ENCODE measurements at places on chromosomes 12 and 14.

- peak; percentile 38 for DNase-seq
Observed at GRCh38 chr14:104390941-104391901, 188.3 kb upstream of the C14orf180 start.

GRCh38 chr12:16349131-16349460, 1.7 kb downstream of the MGST1 start:
- DNase-seq = peak; percentile 90

GRCh38 chr14:74954232-74954946, 1.0 kb downstream of the PGF start:
- no peak for DNase-seq

DNA sequence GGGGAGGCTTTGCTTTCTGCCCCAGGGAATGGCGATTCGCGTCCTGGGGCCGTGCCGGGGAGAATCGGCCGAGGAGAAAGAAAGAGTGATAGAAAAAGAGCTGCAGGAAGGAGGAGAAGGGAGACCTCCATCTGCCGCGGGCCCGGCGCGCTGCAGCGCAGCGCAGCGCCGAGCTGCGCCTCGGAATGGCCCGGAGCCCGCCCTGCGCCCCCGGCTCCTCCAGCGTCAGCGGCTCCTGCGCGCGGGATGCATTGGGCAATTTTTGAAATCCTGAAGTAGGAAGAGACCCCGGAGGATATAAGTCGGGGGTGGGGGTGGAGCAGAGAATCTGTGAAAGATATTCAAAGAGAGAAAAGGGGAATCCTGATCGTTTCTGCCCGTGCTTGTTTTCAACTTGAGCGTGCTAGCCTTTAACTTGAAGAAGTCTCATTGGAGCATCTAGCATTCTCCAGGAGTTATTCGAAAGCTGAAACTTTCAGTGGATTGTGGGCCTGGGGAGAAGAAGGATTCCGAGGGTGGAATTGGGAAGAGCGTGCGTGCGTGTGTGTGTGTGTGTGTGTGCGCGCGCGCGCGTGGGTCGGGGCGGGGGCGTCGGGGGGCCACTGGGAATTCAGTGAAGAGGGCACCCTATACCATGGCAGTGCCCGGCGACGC, 441 bp downstream of the PDE3A start:
- DNase-seq = no peak

- DNase-seq = no peak
Observed at GRCh38 chr14:100402631-100403030, 79.5 kb downstream of the SLC25A47 start.

GRCh38 chr12:76713986-76714385, 49.9 kb upstream of the ZDHHC17 start:
- no peak for DNase-seq

- DNase-seq = no peak
Observed at GRCh38 chr14:22152161-22152870, 436.7 kb downstream of the DAD1 start.

DNA sequence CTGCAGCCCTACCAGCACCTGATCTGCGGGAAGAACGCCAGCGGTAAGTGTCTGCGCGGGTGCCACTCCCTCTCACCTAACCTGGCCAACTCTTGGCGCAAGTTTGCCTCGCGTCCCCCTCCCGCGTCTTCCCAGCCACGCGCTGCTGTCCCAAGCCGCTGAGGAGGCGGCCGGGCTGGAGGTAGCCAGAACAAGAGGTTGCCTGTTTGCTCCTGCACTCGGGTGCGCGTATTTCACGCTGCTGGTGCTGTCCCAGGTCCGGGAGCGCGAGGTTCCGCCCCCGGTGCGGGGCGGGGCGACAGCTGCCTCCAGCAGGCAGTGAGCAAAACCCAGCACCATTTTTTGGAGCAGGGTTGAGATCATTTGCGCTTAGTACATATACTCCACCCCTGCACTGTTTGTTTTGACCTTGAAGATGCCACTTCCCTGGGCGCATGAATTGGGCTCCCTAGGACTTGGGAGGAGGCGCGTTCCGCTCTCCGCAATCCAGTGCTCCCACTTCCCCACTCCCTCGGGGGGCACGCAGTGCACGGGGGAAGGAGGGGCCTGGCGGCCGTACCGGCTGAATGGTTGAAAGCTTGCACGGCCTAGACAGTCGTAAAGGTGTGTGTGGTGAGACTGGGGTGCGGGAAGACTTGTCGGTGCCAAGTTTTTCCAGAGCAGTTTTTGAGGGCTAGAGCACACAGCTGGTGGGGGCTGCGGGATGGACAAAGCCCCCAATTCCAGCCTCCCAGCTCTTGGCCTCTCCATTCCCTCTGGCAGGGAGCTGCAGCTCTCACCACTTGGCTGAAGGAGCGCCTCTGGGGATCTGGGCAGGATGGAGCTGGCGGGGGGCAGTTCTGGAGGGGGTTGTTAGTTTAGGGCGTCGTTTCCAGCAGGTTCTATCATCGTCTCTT, 226.9 kb upstream of the CRY1 start:
- DNase-seq = no peak

- no peak for DNase-seq
Observed at GRCh38 chr12:6538420-6539313, 4.3 kb downstream of the GAPDH start.

GRCh38 chr12:69275471-69275891, 36.1 kb downstream of the CPSF6 start:
- DNase-seq = no peak

GRCh38 chr12:7099290-7099996, 7.2 kb upstream of the C1R start:
- no peak for DNase-seq

GRCh38 chr14:76267322-76268046, 108.5 kb upstream of the ESRRB start:
- DNase-seq = peak; percentile 82
